ENCODE measurements at places on chromosomes 2 and 18.

DNA sequence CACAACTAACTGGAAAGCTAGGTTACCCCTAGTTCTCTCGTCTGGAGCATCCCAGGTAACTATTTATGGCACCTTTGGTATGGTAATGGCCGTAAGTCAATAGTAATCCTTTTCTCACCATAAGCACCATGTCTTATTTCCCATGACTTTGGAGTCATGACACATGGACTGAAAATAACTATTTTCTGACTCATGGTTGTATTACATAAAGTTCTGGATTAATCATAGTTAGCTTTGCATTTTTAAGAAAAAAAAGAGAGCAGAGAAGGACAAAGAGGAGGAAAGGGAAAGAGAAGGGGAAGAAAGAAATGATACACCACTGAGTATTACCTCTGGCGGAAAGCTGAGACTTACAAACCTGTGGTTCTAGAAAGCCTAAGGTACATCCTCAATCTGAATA, 99.3 kb downstream of the BIN1 start:
- DNase-seq, result no peak

DNA sequence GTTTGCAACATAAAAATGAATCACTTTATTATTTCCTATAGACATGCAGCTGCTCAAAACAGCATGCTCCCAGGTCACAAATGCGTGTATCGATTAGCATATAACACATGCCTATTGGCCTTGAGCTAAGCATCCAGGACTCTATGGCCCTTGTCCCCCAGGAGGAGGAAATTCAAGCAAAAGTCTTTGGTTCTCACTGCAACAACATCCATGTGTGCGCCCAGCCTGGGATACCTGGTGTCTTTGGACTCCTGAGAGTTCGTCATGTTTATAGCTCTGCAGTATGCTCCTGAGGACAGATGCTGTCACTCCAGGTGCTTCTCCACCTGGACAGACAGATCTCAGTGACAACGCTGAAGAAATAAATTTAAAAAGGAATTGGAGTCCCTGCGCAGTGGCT, 284.6 kb downstream of the PHLPP1 start:
- DNase-seq, result no peak

DNA sequence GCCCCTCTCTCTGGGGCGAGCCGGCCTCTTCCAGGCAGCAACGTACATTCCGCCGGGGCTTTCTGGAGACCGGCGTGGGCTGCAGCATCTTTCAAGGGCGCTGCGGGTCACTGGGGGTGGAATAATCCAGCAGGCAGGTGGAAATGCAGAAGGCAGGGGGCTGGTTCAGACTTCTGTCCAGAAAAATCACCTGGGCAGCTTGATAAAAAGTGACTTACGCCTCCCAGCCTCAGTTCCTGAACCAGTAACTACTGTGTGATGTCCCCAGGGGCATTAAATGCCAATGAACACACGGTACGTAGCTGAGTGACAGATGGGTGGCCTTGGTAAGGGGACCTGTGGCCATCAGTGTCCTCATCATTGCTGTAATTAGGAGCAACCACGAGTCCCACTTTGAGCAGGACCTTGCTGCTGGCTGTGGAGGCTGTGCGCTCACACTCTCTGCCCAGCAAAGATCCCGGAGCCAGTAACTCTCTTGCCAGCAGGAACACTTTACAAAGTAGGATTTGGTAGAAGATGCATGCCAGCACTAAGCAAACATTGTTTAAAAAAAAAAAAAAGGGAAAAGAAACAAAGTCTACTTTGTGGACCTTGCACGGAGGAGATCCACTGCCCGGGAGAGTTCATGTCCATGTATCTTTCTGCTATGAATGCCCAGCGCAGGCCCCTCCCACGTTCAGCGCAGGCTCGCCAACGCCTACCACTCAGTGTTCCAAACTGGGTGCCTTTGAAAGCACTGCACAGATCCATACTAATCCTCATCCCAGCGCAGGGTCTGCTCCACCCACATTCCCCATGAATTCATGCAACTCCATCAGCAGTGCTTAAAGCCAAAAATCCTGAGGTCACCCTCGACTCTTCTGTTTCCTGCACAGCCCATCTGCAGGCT, 177.3 kb downstream of the HDAC4 start:
- DNase-seq, result no peak

GRCh38 chr18:3578621-3579020, 128.6 kb downstream of the TGIF1 start:
- DNase-seq, result no peak

GRCh38 chr2:199462347-199462955, 4.7 kb upstream of the SATB2 start:
- DNase-seq, result no peak

DNA sequence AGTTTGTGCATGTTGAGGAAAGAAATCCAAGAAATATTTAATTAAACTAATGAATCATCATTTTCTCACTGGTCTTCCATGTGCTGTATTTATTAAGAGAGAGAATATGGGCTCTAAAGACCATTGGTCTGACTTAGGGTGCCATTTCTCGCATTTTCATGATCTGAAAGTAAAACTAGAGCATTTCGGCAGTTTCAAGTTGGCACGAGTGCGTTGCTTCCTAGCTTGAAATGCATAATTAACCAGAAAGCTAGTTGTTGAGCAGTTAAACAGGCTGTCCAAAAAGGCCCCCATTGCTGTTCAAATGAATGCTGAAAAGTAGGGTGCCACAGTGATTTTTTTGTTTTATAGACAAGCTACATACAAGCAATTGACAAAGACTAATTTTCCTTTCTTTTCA, 47.4 kb downstream of the SLC8A1 start:
- no peak for DNase-seq

GRCh38 chr2:37849911-37850310, 75.2 kb upstream of the RMDN2 start:
- no peak for DNase-seq

GRCh38 chr18:9066358-9066757, 36.1 kb upstream of the NDUFV2 start:
- no peak for DNase-seq

GRCh38 chr18:45057955-45058600, 377.4 kb downstream of the SETBP1 start:
- DNase-seq, result no peak

- DNase-seq, result no peak
These were observed 25.5 kb upstream of the SLC8A1 start for GRCh38 chr2:40477361-40477760.

DNA sequence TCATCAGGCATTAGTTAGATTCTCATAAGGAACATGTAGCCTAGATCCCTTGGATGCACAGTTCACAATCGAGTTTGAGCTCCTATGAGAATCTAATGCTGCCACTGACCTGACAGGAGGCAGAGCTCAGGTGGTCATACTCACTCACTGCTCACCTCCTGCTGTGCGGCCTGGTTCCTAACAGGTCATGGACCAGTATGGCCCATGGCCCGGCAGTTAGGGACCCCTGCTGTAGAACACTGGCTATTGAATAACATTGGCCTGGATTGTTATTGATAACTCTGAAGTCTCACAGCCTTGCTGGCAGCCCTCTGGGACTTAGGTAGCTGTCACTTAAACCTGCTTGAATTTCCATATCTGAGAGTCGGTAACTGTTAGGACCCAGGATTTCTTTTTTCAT, 114.5 kb upstream of the ALPP start:
- no peak for DNase-seq

- DNase-seq, result no peak
These were observed 49.1 kb upstream of the ZNF638 start for GRCh38 chr2:71282493-71282892.

- DNase-seq, result no peak
These were observed 75.3 kb downstream of the INHBB start for GRCh38 chr2:120421126-120421829.

DNA sequence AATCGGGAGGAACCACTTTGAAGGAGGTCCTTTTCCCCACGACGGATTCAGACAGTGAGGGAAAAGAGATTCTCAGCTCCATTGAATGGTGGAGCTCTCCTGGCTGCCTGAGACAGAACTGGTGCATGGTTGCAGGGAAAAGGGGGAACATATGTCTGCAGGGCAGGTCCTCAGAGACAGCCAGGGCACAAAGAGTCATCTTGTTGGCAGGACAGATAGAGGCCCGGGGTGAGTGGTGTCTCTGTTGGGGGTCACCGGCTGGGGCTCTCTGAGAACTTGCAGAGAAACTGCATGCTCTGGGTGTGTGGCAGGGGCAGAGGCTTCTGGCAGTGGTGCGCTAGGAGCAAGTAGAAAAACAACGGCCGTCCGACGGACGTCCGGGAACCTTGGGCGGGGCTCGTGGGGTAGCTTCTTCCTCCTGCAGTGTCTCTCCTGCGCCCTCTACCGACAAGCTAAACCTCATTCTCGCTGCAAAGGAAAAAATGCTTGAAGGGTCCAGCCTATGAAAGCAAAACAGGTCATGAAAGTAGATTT, 94.3 kb downstream of the CDCA7 start:
- DNase-seq, result no peak

DNA sequence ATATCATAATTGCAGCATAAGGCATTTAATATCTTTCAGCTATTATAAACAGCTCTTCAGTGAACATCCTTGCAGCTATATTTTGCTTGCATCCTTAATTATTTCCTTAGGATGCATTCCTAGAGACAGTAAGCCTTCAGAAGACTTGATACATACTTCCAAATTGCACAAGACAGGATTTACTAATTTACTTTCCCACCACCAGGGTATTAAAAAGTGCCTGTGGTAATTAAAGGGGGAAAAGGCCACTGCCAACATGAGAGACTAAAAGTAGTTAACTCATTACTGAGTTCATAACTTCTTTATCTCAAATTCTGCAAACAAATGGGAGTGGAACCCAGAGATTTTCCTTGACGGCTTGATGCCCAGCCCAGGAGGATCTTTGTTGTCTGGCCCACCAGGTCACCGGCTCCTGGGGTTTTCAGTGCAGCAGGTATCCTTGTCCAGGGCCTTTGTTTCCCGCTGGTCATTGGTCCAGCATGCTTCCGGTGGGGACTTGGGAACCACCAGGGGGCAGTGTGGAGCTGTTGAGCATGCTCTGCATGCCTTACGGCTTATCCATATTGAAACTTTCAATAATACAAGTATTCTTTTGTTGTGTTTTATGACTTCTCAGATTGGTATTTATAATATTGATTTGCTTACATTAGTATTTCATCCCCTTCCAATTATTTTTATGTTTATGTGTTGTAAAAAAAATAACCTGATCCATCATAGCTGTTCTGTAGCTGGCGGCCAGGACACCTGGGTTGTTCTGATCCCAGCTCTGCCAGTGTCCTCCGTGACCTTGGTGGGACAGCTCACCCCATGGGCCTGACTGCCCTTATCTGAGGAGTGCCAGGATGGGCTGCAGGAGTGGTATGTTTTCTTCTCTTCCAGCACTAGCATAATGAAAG, 61.4 kb downstream of the TGOLN2 start:
- DNase-seq, result no peak

DNA sequence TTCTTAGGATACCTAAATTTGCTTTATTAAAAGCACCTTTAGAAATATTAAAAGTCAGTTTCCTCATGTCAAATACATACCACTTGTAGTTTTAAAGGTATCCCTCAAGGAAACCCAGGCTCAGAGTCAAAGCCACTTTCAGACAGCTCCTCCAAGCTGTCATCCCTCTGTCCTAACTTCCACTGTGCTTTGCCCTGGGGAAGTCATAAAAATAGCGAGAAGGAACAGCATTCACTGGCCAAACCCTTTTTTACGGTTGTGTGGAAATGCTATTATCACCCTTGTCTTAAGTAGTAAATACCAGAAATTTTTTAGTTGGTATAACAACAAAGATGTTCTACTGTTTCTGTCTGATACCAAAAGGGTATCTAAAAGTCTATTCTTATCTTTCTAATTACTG, 680.5 kb downstream of the ZEB2 start:
- no peak for DNase-seq

DNA sequence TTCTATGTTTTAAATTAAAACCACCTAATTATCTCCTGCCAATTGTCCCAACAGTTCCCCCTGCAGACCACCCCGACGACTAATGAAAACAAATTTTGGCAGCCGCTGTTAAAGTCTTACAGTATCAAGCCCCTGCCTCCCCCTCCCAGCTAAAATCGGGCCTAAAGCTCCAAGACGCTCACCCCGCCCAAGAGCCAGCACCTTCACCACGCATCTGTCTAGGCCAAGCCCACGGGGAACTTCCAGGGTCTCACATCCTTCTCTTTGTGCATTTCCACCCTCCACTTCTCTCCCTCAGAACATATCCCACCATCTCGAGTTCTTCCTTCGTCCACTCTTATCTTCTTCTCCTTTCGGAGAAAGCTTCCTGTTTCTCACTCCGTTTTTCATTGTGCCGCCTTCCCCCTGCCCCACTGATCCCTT, 445 bp downstream of the PRPF40A start:
- DNase-seq, result no peak

DNA sequence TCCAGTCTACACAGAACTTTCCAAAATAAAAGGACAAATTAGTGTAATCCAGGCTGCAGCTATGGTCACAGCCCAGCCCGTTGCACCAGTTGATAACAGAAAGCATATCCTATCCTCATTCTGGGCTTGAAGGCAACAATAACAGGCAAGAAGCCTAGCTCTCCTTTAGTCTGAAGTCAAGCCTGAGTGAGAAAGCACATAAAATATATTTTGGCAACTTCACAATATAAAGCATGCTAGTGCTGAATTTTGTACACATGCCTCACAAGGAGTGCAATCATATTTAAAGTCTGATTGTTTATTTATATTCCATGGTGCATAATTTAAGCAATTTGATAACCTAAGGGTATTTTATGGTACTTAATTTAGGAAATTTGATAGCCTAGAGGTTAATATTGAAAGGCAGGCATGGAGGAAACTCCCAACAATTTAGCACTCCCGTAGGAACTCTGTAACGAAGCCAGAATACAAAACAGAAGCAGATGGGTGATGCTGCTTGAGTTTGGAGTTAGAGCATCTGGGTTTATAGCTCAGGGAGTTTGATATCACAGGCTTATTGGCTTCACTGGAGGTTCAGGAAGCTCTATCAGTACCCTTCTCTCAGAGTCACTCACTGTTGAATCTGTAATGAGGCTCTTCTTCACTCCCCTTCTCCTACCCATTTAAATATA, 1199.1 kb upstream of the GYPC start:
- DNase-seq, result no peak

DNA sequence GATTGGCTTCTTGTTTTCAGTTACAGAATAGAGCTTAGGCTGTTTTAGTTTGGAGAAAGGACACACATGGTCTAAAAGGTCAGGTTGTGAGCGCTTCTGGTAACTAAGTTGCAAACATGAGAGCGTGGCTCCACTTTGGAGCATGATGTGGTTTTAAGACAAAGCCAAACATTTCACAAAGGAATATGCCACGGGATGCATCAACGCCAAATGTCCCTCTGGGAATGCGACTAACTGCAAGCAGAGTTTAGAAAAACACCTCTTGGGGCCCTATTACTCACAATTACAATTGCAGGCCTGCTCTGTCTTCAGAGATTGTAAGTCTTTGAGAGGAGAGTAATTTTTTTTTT, 25.4 kb downstream of the MYO7B start:
- no peak for DNase-seq

GRCh38 chr2:168635065-168635577, 167.3 kb upstream of the NOSTRIN start:
- no peak for DNase-seq

- no peak for DNase-seq
These were observed 54.4 kb downstream of the VAPA start for GRCh38 chr18:9968081-9968848.

DNA sequence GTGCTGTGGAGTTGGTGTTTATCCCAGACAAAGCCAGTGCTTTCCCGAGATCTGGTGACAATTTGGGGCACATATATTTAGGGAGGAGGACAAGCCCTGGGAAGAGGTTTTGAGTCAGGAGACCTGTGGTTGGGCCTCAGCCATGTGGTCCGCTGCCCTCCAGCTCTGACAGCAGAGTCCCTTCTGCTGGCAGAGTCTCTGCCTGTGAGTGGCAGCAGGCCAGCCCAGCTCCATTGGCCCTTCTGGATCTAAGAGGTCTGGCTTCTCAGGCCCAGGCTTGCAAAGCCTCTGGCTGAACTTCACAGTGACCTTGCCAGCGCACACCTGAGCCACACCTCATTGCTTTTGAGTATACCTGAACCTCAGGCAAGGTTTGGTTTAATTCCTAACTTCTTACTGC, 115.3 kb downstream of the BCL2L11 start:
- no peak for DNase-seq
